Breast epithelium (tissue), 4 donors: ENCODE measurements at places on chromosomes 7 and 10.

DNA sequence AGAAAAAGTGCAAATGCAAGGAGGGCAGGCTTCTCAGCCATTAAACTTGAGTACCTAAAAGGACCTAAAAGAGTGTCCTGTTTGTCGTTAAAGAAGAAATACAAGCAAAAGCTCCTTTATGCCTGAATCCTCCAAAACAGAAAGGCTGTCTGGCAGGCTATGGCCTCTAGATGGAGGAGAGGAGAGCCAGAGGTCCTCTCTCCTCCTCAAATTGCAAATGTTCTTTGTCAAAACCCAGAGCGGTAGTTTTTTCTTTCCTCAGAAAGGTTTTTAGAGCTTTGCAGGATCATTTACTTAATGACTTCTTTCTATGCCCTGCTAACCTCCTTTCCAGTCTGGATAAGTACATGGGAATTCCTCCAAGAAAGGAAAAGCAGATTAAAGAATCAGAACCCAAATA is 1.9 kb upstream of the SORCS1 start:
- DNase-seq = no peak

- no peak for DNase-seq
These were observed 1264.6 kb downstream of the REEP3 start for GRCh38 chr10:64785816-64786215.

DNA sequence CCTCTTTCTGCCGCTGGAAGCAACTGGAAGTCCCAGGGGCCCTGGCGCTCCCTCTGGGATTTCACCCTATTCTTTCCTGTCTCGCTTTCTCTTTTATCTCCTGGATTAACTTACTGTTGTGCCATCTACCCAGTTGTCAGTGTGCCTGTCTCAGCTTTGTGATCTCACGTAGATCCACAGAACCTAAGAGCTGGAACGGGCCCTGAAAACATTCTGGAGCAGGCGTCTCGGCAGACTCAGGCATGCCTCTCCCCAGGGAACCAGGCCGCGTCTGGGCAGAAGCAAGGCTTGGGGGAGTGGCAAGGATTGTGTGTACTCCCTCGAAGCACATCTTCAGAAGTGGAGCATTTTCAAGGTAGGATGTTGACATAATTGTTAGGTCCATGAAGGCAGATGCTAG is 87.2 kb downstream of the KCNMA1 start:
- no peak for DNase-seq

DNA sequence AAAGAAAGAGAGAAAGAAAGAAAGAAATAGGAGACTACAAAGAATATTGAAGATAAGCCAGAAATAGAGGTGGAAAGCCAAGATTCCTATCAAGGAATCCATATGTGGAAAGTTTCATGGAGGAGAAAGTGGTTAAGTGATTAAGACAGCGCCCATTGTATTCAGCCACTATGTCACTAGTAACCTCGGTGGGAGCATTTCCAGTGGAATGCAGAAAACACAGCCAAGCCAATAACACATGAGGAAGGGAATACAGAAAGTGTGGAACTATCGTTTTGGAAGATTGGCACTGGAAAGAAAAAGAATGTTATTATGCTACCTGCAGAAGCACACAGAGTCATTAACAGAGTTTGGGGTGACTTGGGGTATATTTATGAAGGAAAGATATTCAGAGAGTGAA is 2.7 kb downstream of the MGAM2 start:
- DNase-seq = no peak

- DNase-seq = no peak
These were observed 37.4 kb downstream of the SMNDC1 start for GRCh38 chr10:110267276-110267675.

GRCh38 chr7:82141427-82141826 is 302.1 kb downstream of the CACNA2D1 start:
- no peak for DNase-seq

- no peak for DNase-seq
These were observed 108.1 kb downstream of the EEPD1 start for GRCh38 chr7:36261019-36261754.

DNA sequence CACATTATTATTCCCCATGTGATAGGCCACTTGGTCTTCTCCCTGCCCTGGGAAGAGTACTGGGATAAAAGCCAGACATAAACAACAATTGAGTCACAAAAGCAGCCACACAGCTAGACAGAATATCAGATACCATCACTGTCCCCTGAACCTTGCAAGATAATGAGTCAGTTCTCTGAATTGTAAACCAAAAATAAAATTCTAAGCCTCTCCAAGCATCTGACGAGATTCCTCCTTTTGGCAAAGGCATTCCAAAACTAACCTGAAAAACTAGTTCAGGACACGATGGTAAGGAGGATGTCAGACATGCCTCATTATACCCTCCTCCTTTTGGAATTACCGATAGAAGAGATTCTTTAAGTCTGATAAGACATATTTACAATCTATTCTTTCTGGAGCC is 450.7 kb downstream of the HTR7 start:
- DNase-seq = no peak

DNA sequence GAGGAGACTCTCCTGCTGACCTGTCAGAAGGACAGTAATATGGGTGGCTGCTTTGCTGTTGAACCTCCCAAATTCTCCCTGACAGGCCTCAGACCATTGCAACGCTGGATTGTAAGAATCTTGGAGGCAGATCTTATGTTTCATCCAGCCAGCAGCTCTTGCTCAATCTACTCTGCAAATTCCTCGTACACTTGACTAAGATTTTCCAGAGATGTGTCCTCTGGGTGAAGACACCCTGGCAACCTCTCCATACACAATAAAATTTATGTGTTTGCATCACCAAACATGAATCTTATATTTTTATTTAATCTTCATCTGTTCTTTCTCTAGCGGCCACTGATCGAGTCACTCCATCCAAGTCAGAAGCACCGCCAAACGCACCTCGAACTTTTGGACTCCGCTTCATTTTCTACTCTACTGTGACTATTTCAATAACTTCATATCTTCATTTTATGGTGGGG is 623.1 kb downstream of the ACTR3B start:
- no peak for DNase-seq

GRCh38 chr10:91090761-91091529 is 129.5 kb upstream of the PCGF5 start:
- no peak for DNase-seq
